Erythroblast (primary cell): ENCODE measurements at places on chromosomes 3 and 15.

- no peak for DNase-seq
These were observed 22.2 kb downstream of the HEG1 start for GRCh38 chr3:125033616-125034015.

DNA sequence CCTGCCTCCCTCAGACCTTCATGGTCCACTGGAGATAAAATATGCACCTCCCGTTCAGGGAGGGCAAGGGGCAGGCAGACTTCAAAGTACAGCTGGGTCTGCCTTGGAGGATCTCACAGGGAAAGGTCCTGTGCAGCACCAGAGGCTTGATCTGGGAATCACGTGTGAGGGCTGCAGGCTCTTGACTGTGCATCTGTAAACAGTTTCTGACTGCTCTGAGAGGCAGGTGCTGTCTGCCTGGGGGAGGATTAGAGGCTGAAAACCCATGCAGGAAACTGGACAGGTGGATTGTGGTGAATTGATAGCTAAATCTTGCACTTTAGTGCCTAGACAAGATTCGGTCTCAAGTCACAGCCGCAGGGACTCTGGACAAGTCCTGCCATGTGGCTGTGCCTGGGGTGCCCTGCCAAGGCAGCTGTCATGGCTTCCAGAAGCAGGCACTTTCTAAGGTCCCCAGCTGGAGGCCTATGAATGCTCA, 239.3 kb downstream of the EPHB1 start:
- DNase-seq, result no peak

GRCh38 chr3:170440344-170440743, 21.7 kb downstream of the CLDN11 start:
- DNase-seq, result no peak

GRCh38 chr3:71600646-71601288, 17.2 kb upstream of the FOXP1 start:
- no peak for DNase-seq

DNA sequence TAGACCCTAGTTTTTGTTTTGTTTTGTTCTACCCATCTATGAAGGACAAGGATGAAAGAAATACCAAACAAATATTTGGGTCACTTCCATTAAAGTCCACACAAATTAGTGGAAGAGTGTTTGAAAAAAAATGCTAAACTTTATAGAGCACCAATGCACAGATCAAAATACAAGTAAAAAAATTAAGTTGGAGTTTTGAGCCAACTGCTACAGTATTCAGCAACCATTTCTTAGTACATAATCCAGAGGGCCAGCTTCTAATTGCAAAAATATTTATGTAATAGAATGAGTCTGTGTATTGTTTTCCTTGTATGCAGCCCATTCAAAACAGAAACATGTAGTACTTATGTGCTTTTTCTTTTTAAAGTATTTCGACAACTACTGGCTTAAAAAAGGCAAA, 121.1 kb downstream of the CBLB start:
- DNase-seq, result no peak

DNA sequence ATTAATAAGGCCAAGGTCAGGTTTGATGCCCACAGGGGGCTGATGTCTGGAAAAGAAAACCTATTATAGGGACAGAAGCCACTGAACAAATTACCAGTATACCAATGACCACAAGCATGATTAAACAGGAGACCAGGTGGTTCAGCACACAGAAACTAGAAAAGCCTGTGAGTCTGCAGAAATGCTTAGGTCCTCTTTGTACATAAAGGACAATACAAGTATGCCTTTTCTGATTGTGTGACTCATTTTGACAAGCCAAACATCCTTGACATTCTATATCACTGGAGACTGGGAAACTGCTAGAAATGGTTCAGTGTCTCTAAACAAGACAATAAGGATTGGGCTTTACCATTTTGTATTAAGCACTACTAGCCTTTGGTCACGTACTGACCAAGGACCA, 113.2 kb upstream of the MYO5C start:
- no peak for DNase-seq

DNA sequence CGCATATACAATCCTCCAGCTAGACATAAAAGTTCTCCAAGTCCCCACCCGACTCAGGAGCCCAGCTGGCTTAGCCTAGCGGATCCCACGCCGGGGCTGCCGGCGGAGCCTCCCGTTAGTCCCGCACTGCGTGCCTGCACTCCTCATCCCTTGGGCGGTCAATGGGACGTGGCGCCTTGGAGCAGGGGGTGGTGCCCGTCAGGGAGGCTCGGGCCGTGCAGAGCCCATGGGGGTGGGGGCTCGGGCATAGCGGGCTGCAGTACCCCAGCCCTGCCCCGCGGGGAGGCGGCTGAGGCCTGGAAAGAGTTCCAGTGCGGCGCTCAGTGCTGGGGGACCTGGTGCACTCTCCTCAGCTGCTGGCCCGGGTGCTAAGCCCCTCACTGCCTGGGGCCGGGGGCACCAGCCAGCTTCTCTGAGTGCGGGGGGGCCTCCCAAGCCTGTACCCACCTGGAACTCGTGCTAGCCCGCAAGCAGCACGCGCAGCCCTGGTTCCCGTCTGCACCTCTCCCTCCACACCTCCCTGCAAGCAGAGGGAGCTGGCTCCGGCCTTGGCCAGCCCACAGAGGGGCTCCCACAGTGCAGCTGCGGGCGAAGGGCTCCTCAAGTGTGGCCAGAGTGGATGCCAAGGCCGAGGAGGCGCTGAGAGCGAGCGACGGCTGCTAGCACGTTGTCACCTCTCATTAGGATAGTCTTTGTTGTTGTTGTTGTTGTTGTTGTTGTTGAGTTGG, 12.2 kb upstream of the CCDC50 start:
- DNase-seq, result no peak

GRCh38 chr3:146431240-146431639, 38.1 kb downstream of the PLSCR2 start:
- no peak for DNase-seq

GRCh38 chr3:88013592-88013991, 45.2 kb downstream of the CGGBP1 start:
- no peak for DNase-seq

DNA sequence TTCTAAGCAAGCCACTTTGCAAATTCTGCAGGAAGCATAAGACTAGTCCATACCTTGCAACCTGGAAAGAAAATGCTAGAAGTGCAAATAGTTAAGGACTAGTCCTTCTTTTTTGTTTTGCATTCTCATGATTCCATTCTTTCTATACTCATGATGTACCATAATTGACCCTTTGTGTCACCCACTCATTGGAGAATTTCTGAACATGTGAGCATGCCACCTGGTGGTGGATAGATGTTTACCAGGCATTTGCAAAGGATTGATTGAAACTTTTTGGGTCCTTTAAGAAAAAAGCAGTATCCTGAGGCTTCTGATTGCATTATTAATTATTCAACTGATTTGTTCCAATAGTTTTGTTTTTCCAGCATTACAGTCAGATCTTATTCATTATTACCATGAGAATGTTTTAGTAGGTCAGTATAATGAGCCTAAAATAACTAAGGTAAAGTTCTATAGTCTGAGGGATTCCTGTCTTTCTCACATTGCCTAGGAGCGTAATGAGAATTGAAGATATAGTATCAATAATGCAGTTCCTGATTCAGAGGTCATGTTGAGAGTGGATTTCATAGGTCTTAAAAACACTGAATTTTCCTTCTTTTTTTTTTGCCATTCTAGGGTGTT, 20.2 kb upstream of the DIPK2A start:
- DNase-seq, result peak; percentile 52

- no peak for DNase-seq
These were observed 113.4 kb downstream of the ETFA start for GRCh38 chr15:76197703-76198455.

GRCh38 chr3:143529018-143529478, 319.2 kb downstream of the SLC9A9 start:
- no peak for DNase-seq

DNA sequence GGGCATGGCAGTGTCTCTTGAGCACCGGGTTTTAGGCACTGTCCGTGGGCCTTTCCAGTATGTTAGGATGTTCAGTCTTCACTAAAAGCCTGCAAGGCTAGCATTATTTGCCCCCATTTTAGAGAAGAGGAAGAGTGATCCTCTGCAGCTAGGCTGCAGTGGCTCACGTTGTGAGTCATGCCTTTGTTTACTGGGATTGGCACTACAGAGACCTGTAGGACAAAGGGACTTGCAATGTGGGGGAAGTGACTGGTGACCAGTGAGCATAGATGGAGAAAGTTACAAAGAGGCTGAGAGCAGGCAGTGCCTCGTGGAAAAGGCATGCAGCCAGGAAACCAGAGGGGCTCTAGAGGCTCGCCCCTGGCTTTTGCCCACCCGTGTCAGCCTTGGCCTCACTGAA, 26.8 kb upstream of the CPNE9 start:
- DNase-seq, result no peak

DNA sequence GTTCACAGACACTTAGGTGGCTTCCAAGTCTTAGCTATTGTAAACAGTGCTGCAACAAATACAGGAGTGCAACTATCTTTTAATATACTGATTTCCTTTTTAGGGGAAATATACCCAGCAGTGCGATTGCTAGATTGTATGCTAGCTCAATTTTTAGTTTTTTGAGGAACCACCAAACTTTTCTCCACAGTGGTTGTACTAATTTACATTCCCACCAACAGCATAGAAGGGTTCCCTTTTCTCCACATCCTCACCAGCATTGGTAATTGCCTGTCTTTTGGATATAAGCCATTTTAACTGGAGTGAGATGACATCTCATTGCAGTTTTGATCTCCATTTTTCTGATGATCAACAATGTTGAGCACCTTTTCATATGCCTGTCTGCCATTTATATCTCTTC, 58.9 kb downstream of the ZNF148 start:
- DNase-seq, result no peak

DNA sequence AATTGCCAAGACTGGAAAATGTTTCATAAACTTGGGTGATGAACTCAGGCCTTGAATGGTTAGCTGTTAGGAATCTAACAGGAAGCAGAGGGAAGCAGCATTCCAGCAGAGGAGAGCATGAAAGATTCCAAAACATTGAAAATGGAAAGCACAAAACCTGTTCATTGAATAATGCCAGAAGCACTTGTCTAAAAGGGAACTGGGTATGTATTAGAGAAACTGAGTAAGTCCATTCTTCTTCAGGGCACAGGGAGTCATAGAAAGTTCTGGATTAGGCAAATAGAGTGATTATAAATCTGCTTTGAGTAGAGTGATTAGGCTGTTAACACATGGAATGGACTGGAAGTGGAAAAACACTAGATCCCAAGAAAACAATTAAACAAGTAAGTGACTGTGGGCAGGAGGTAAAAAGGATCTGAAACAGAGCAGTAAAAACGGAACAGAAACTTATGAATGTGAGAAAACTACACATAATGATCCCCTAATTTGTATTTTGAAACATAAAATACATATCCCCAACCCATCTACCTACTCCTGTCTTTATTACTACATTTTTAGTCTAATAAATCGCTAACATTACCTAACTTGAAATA, 343.4 kb downstream of the TBC1D5 start:
- DNase-seq, result no peak
